ENCODE measurements at places on chromosomes 16 and 17. TPM values are rescaled to one million over a fixed set of nuclear protein-coding genes. Genes with fewer than 3 reads are reported as not detected.
A peak's percentile ranks its signal among the peaks of the same experiment; 100 is the strongest.

DNA sequence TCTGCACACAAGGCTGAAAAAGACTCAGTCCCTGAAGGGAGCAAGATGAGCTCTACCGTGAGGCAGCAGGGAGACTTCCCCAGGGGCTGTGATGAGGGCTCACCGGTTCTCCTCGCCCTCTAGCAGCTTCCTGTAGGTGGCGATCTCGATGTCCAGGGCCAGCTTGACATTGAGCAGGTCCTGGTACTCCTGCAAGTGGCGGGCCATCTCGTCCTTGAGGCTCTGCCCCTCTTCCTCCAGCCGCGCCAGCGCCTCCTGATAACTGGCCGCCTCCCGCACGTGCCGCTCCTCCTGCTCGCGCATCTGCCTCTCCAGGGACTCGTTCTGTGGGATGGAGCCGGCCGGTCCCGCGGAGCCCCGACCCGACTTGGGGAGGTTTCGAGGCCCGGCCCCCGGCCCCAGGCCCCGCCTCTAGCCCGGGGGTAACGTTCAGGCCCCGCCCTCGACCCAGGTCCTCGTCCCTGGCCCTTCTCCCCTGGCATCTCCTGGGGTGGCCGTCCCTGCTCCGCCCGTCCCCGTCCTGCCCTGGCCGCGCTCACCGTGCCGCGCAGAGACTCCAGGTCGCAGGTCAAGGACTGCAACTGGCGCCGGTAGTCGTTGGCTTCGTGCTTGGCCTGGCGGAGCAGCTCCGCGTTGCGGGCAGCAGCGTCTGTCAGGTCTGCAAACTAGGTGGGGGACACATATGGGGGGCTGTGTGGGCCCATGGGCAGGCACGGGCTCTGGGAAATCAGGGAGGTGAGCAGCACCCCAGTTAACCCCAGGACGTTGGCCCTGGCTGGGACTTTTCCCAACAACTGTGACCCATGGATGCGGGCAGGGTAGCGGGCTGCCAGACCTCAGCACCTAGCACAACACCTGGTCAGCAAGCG is 3.9 kb downstream of the GFAP start:
- no peak overlapping the region for H3K4me3 ChIP-seq
- H3K27ac ChIP-seq: no peak overlapping the region
- H3K4me1 ChIP-seq: peaks cover 22% of the 10 kb centered on the region

DNA sequence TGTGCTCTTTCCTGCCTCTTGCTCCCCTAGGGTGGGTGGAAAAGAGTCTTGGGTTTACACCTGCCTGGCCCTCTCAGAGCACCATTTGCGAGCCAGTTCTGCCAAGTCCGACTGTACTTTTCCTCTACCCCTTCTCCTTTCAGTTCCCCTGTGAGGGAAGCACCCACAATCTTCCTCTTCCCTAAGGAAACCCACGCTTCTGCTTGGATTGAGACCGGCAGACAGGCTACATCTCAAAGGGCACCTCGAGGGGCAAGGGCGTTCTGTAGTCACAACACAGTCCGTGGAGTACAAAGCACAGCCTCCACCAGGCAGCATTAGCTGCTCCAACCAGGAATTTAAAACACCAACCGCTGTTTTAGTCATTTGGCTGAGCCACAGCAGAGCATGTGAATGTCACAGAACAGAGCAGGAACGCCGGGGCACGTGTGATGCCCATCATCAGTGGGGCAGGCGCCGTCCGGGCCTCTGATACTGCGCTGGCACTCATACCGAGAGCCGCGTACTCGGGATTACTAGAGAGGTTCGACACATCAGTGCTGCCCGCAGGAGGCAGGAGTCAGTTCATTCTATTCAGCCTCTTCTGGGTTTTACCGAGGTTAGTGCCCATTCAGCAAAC is 13.7 kb upstream of the MNT start:
- no peaks in the 10 kb centered on the region for H3K27me3 ChIP-seq
- H3K4me3 ChIP-seq: no peak overlapping the region
- H3K4me1 ChIP-seq: peaks cover 4% of the 10 kb centered on the region

GRCh38 chr16:54443352-54443751 is 156.8 kb upstream of the IRX3 start:
- no peaks in the 10 kb centered on the region for H3K27me3 ChIP-seq
- H3K4me1 ChIP-seq: peaks cover 25% of the 10 kb centered on the region
- DNase-seq: no peak
- H3K36me3 ChIP-seq: no peaks in the 10 kb centered on the region
- H3K27ac ChIP-seq: no peak overlapping the region

ABCC3 gene
- total RNA-seq: 221 TPM

DNA sequence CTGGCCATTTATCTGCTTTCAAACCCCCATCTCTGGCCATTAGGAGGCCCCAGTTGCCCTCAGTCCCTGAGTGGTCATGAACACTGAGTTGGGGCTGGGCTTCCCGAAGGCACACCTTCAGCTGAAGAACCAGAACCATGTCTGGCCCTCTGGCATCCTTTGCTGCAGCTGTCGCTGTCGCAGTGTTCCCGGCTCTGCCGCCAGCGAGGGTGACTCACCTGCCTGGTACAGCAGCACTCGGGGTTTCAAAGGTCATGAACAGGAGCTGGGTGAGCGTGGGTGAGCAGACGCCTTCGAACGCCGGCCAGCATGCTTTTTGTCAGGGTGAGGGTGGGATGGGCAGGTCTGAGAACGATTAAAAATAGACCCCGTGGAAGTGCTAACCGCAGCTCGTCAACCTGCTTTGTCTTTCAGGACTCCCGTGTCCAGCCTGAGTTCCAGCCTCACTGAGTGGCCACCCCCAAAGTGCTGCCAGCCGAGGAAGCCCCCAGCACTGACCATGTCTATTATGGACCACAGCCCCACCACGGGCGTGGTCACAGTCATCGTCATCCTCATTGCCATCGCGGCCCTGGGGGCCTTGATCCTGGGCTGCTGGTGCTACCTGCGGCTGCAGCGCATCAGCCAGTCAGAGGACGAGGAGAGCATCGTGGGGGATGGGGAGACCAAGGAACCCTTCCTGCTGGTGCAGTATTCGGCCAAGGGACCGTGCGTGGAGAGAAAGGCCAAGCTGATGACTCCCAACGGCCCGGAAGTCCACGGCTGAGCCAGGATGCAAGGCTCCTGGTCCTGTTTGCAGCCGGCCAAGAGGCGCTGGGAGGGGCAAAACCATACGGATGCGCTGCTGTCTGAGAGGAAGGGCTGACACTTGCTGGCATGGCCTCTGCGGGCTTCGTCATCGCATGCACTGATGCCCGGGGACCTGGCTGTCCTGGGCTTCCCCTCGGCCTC is 7.6 kb downstream of the SNN start:
- 0 out of 2 replicates have a peak, but pooled peaks cover 4% of the 10 kb centered on the region for H3K36me3 ChIP-seq
- H3K27me3 ChIP-seq: no peaks in the 10 kb centered on the region
- peak; percentile 60 for DNase-seq
- no peaks in the 10 kb centered on the region for H3K4me1 ChIP-seq
- no peak overlapping the region for H3K4me3 ChIP-seq
- H3K27ac ChIP-seq: no peak overlapping the region

HAS3 gene
- total RNA-seq: 2.5 TPM

- H3K4me3 ChIP-seq: peak overlapping the region; percentile 43
- peaks cover 7% of the 10 kb centered on the region for H3K4me1 ChIP-seq
- no peak for DNase-seq
- H3K27ac ChIP-seq: no peak overlapping the region
- H3K27me3 ChIP-seq: no peaks in the 10 kb centered on the region
Measured at GRCh38 chr16:3173892-3174617, 13.9 kb upstream of the OR1F1 start.

DNA sequence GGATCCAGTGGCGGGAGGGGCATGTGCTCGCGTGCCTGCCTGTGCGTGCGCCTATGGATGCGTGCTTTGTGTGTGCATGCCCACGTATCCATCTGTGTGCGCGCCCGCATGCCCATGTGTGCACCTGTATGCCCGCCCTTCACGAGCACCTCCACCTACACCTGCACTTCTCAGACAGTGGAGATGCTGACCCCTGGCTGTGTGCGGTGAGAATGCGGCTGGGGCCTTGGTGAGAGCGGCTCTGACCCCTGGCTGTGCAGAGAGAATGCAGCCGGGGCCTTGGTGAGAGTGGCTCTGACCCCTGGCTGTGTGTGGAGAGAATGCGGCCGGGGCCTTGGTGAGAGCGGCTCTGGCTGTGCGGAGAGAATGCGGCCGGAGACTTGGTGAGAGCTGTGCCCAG is 33.9 kb downstream of the AXIN1 start:
- no peak overlapping the region for H3K27ac ChIP-seq
- no peak overlapping the region for H3K4me3 ChIP-seq
- 0 out of 2 replicates have a peak, but pooled peaks cover 4% of the 10 kb centered on the region for H3K36me3 ChIP-seq
- H3K27me3 ChIP-seq: no peaks in the 10 kb centered on the region
- peak; percentile 25 for DNase-seq

DNA sequence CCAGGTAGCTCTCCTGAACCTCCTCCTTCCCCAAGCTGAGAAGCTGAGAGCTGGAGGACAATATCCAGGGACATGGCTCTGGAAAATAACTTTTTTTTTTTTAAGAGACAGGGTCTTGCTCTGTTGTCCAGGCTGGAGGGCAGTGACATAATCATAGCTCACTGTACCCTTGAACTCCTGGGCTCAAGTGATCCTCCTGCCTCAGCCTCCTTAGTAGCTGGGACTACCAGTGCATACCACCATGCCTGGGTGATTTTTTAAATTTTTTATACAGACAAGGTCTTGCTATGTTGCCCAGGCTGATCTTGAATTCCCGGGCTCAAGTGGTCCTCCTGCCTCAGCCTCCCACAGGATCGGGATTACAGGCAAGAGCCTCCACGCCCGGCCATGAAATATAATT is 6.2 kb downstream of the SLC46A1 start:
- H3K36me3 ChIP-seq: 0 out of 2 replicates have a peak, but pooled peaks cover 15% of the 10 kb centered on the region
- no peak for DNase-seq
- H3K4me1 ChIP-seq: 0 out of 2 replicates have a peak, but pooled peaks cover under 1% of the 10 kb centered on the region
- H3K27me3 ChIP-seq: no peaks in the 10 kb centered on the region
- H3K27ac ChIP-seq: no peak overlapping the region
- no peak overlapping the region for H3K4me3 ChIP-seq

DNA sequence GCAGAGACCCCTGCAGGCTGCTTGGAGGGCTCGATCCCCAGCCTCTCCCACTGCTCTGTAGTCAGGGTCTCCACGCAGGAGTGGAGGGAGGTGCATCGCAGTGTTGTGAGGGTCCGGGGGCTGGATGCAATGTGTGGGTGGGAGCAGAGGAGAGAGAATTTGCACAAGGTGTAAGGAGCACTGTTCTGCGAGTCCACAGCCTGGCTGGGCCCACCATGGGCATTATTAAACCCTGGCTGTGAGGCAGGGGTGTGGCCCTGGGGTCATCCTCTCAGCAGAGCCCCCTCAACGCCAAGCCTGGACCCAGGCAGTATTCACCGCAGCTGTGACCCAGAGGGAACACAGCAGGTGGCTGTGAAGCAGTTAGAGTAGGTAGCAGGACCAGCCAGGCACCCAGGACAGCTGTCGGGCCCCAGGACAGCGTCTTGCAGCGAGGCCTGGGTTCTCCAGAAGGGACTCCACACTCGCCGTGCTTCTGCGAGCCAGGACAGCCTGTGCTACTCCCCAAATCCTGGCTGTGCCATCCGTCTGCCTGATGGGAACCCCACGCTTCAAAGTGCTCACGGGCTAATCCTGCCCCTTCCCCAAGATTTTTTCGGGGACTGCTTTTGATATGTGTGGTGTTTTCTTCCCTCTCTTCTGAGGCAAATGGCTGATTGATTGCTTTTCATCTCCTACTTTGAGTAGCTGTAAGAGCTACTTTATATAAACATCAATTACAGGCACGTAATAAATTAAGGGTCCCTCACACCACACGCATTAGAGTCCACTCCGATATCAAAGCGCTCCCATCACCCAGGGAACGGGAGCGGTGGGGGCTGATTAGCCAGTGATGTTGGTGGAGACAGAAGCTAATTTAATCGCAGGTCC is 100.9 kb upstream of the GSE1 start:
- H3K27me3 ChIP-seq: no peaks in the 10 kb centered on the region
- H3K4me3 ChIP-seq: no peak overlapping the region
- no peak overlapping the region for H3K27ac ChIP-seq
- DNase-seq: no peak
- peaks cover 43% of the 10 kb centered on the region for H3K4me1 ChIP-seq

- peaks cover 34% of the 10 kb centered on the region for H3K27me3 ChIP-seq
- H3K36me3 ChIP-seq: no peaks in the 10 kb centered on the region
- no peak overlapping the region for H3K27ac ChIP-seq
- H3K4me3 ChIP-seq: no peak overlapping the region
- H3K4me1 ChIP-seq: no peaks in the 10 kb centered on the region
Measured at GRCh38 chr16:77963185-77964044, 58.9 kb upstream of the CLEC3A start.

- DNase-seq: no peak
- H3K27ac ChIP-seq: no peak overlapping the region
- no peaks in the 10 kb centered on the region for H3K36me3 ChIP-seq
- peaks cover 14% of the 10 kb centered on the region for H3K27me3 ChIP-seq
Measured at GRCh38 chr16:51731160-51731559, 580.1 kb upstream of the SALL1 start.

GRCh38 chr17:43645765-43646481 is 15.8 kb downstream of the MEOX1 start:
- H3K27ac ChIP-seq: no peak overlapping the region
- H3K4me3 ChIP-seq: no peak overlapping the region
- H3K27me3 ChIP-seq: no peaks in the 10 kb centered on the region
- no peaks in the 10 kb centered on the region for H3K36me3 ChIP-seq
- DNase-seq: no peak

DNA sequence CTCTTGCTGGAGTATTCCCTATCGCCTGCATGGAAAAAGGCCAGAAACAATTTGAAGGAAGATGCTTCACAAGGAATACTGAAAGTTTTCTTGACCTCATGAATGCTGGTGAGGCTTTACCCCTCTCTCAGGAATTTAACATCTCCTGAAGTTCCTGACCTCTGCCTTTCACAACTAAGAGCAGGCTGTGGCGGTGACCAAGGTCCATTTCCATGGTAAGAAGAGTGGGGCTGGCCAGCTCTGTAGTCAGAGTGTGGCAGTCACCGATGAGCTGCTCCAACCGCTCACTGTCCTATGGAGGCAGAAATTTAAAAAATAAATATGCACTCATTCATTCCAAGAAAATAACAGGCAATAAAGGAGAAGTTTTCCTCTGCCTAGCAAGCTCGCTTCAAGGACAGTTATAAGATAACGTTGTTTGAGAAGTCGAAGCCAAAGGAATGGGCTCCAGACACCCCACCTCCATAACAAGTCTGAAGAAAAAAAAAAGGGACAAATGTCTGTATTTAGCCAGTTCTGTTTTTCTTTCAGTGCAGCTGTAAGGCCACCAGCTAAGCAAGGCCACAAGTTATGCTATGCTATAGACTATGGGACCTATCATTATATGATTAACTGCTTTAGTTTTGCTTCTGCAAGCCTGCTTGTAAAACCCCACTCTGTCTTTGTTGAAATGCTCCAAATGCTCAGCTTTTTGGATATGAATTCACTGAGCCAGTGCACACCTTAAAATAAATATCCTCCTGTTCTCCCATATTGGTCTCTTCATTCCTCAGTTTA is 6.0 kb upstream of the CCL4L2 start:
- no peaks in the 10 kb centered on the region for H3K4me1 ChIP-seq
- H3K27ac ChIP-seq: no peak overlapping the region
- DNase-seq: no peak
- peaks cover 69% of the 10 kb centered on the region for H3K27me3 ChIP-seq
- no peaks in the 10 kb centered on the region for H3K36me3 ChIP-seq

- no peaks in the 10 kb centered on the region for H3K36me3 ChIP-seq
- no peak overlapping the region for H3K27ac ChIP-seq
- no peaks in the 10 kb centered on the region for H3K4me1 ChIP-seq
- peaks cover 22% of the 10 kb centered on the region for H3K27me3 ChIP-seq
- H3K4me3 ChIP-seq: no peak overlapping the region
Measured at GRCh38 chr17:35345926-35346771, 27.3 kb downstream of the SLFN11 start.

MRPL27 gene
- total RNA-seq: 42.6 TPM

- H3K4me1 ChIP-seq: no peaks in the 10 kb centered on the region
- no peak for DNase-seq
- no peaks in the 10 kb centered on the region for H3K36me3 ChIP-seq
- H3K27ac ChIP-seq: no peak overlapping the region
Measured at GRCh38 chr17:1033503-1033902, 36.6 kb downstream of the TIMM22 start.

MRPL28 gene
- total RNA-seq: 130 TPM
